ENCODE measurements at places on chromosomes 16 and 17. TPM values are rescaled to one million over a fixed set of nuclear protein-coding genes. Genes with fewer than 3 reads are reported as not detected.

DNA sequence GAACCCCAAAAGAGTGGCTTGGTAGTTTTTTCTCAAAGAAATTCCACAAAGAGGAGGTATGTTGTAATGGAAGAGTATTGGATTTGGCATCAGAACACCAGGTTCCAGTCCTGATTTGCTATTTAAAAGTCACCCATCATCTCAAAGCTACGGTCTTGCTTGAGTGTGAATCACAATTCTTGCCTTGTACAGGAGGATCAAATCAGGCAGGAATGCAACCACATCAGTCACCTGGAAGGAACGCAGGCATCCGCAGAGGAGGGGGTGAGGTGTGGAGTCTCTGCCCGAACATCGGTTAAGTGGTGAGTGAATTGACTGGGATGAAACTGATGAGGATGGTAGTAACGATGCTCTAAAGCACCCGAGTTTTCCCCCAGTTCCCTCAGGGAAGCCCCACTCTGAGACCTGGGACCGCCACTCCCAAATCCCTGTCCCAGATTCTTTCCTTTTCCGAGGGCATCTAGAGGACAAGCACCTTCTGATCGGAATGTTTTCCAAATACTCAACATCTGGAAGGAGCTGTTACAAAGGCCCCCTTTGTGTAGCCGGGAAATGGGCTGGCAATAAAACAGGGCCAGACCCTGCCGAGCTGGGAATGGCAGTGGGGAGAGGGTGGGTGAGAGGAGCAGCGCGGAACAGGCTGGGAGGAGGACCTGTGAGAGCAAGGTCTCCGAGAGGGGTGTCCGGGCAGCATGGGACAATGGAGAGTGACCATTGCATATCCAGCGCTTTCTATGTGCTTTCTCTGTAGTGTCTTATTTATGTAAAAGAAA lies 469.6 kb downstream of the SLC39A11 start:
- DNase-seq = no peak

MYL4 gene
- 2.1 TPM for polyA plus RNA-seq

DNA sequence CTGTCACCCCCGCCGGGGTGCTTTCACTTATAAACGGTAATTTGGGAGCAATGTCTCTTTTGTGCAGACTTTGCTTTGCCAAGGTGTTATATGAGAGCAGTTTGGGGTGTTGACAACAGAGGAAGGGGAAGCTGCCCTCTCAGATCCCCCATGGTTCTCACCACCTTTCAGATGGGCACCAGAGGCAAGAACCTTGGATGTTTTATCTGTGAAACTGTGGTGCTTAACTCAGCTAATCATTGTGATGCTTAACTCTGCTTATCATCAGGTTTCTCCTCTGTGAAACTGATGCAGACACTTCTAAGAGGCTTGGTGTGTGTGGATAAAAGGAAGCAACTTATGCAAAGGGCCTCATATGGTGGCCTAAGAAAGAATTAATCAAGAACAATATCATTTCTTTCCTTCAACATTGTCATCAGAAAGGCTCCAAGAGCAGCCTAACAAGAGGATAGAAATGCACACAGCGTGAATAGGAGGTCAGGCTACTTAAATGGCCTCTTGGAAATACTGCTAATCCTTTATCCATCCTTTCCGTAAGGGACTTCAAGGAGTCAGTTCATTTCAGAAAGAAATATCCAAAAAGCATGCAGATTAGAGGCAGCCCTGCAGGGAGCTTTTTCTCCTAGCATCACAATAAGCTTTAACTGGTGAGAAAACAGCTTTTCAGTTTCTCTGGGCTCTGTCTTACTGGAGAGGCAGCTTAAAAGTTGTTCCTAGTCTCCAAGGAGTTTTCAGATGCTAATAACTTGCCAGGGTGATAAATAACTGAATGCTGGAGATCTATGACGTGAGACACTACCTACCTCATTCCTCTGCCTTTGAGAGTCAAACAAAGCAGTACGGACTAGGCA lies 55.1 kb upstream of the CLEC3A start:
- DNase-seq = no peak

GRCh38 chr17:21549107-21549687 lies 143.1 kb upstream of the KCNJ18 start:
- no peak for DNase-seq

DNA sequence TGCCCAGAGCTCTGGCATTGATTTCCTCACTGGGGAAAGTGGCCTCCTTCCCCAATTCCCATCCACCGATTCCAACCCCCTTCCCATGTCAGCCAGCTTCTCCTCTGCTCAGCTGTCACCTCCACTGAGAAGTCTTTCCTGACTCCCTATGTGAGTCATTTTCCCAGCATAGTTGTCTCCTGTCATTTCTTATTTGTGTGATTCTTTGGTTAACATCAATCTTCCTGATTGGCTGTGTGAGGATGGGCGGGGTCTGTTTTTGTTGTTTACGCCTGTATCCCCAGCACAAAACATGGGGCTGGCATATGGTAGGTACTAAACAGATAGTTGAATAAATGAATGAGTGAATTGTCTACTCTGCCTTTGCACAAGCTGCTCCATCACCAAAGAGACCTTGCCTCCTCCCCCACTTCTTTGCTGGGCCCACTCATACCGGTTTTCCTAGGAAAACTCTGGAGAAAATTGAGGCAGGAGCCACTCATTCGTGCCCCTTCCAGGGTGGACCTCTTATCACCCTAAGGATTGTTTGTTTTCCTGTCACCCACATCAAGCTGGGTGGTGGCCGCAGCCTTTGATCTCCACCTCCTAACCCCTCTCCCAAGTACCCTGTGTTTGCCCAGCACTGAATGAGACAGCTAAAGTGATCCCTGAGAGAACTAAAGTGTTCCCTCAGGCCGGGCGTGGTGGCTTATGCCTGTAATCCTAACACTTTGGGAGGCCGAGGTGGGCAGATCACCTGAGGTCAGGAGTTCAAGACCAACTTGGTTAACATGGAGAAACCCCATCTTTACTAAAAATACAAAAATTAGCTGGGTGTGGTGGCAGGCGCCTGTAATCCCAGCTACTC lies 1.2 kb upstream of the GRB7 start:
- peak; percentile 75 for DNase-seq

- DNase-seq = no peak
Measured at GRCh38 chr16:180681-181564, 664 bp downstream of the HBQ1 start.

GRCh38 chr17:3963237-3964201 lies 718 bp downstream of the ATP2A3 start:
- no peak for DNase-seq

GRCh38 chr16:66273644-66274334 lies 92.7 kb upstream of the CDH5 start:
- DNase-seq = no peak

RASL10B gene
- 3.1 TPM for polyA plus RNA-seq

All from left lung (tissue), 14 donors.